Occipital lobe (tissue), 3 donors: ENCODE measurements at places on chromosomes 11 and 22.

- peak; percentile 27 for DNase-seq
These were observed 23.8 kb upstream of the OAF start for GRCh38 chr11:120186774-120187591.

- no peak for DNase-seq
These were observed 6.4 kb downstream of the LTBP3 start for GRCh38 chr11:65551572-65552387.

DNA sequence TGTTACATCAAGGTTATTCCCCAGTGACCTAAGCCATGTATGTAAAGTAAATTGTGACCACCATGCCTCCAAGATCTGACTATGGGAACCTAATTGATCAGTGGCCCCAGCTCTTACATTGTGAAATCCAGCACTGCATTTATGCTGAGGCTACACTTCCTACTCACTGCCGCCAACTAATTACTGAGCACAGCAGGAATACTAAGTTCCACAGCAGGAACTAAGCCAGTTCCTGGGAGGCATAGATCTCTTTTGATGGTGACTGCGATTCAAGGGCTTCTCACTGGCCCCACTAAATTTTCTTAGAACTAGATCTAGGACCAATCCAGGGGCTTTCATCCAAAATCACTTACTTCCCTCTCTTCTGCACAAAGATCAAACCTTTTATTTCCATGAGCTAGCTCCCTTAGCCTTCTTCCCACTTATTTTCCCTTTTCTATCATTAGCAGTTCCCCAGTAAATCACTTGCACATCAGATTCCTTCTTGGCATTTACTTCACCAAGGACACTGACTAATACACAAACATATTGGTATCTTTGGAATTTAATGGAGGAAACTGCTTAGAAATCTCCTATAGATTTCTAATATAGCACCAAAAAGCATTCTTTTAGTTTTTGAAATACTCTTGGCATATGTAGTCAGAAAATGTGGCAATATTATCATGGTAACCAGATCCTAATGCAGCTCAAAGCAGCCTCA, 46.0 kb downstream of the CNTN5 start:
- no peak for DNase-seq

GRCh38 chr11:92462821-92463220, 238.2 kb downstream of the FAT3 start:
- no peak for DNase-seq

DNA sequence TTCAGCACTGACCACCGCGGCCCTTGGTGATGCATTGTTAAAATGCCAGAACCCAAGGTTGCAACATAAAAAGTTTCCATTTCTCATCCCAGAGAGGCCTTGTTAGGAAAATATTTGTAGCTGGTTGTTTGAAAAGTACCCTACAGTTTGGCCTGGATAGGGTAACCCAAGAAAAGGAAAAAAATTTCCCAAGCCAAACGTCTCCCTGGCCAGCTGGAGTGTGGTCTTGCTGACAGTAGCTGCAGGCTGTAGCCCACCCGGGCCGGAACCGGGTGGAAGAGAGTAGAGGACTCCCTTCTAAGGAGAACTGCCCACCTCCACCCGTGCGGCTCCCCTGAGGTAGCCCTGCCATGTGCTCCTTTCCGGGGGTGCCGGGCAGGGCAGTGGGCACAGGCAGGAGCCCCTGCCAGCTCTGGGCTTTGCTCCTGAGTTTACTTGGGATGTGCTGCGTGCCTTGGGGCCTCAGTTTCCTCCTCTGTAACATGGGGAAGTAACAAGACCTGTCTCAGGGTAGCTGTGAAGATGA, 38.5 kb downstream of the IGHMBP2 start:
- no peak for DNase-seq

DNA sequence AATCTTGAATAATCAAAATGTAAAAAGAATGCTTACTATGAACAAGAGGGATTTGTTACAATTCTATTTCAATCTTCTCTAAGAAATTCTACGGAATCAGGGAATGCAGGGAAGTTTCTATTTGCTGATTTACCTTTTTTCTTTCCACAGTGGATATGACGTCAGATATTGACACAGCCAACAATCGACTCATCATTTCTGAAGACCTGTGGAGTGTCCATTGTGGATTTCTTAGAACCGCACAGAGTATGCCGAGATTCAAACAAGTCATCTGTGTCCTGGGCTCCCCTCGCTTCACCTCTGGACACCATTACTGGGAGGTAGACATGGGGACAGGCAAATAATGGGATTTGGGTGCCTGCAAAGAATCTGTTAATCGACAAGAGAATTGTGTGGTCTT, 4.1 kb upstream of the RFPL1 start:
- no peak for DNase-seq

DNA sequence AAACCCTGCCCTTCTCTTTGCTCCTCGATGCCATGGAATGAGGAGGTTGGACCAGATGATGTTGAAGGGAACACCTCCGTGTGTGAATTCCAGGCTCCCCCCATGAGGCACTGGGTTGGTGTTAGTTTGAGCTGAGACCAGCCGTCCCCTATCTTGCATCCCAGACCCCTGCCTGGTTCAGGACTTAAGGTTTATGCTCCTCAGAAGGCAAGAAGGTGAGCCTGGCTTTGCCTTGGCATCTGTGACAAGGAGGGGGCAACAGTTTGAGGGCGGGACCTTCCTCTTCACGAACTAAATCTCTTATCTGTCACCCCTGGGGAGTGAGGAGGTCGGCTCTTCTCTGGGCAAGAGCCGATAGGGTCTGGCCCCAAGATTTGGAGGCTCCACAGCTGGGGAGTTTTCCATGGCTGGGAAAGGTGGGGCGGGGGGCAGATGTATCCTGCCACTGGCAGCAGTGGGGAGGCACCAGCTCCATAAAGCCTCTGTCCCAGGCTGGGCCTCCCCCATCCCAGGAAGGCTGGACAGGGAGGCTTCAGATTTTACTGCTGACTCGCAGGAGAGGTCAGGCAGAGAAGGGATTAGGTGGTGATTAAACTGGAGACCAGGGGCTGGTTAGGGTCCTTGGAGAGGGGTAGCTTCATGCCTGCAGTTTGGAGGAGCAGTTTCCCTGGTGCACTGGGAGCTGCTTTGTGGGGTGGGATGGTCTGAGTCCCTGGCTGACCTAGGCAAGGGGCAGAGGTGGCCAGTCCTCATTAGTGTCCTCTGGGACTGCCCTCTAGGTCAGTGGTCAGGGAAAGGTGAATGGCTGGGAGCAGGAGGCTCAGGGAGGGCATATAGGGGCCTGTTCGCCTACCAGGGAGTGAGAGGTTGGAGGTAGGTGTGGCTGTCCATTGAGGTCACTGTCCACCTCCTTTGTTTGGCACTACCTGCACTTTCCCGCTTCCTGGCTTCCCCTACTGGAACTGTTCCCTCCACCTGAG, 1.1 kb downstream of the SEC14L2 start:
- DNase-seq = no peak

GRCh38 chr11:122167100-122167499, 51.1 kb upstream of the BLID start:
- no peak for DNase-seq
